ENCODE measurements at places on chromosomes 13 and 19.

DNA sequence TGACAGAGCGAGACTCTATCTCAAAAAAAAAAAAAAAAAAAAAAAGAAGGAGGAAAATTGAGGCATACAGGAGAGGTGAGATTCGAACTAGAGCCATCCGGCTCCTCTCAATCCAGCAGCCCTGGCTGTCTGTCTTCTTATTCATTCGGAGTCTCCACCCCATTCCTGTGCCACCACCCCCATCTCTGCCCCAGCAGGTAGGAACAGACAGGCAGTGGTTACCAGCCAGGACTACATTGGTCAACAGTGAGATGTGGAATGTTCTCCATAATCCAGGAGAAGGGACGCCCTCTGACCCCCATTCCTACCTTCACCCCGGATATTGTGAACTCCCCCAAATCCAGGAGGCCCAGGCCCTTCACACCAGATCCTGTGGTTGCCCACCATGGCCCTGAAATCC, 6.6 kb upstream of the S1PR2 start:
- DNase-seq = no peak

- DNase-seq = no peak
These were observed 132.7 kb upstream of the KL start for GRCh38 chr13:32883474-32883873.

GRCh38 chr13:57631596-57632275, at the start of gene PCDH17:
Gene PCDH17 (plus strand): TSS chr13:57631744. CDS start chr13:57632547, 803 bp downstream.
- no peak for DNase-seq

DNA sequence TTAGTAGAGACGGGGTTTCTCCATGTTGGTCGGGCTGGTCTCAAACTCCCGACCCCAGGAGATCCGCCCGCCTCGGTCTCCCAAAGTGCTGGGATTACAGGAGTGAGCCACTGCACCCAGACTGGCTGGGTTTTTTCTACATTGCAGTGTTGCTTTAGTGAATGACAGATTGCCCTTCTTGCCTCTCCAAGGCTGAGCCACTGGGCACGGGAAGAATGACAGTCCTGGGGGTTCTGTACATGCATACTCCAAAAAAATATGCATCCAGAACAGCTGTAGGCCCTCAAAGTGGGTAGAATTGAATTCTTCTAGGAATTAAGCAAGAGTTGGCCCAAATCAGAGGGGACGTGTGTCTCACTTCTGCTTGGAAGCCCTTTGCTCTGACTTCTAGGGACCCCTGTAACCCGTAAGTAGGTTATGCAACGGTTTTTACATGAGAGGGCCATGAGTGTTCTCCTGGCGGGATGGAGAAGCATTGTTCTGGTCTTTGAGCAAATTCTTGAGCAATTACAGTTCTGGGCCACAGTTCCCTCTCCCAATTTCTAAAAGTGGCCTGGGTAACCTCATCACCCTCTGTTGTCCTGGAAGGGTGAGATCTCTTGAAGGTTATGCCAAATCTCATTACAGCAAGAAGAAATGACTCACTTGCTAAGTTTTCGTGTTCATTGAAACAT, 3.6 kb downstream of the ACTN4 start:
- no peak for DNase-seq
